ENCODE measurements at places on chromosomes 12 and 14. TPM values are rescaled to one million over a fixed set of nuclear protein-coding genes. Genes with fewer than 3 reads are reported as not detected.

The HOXC12 gene
- not detected for polyA plus RNA-seq

The CFL2 gene
- polyA plus RNA-seq, result 80.8 TPM

The LRIG3 gene
- 35.5 TPM for polyA plus RNA-seq

The PIANP gene
- 14.0 TPM for polyA plus RNA-seq

The CISTR gene
- polyA plus RNA-seq, result not detected

The CCDC184 gene
- 0.67 TPM for polyA plus RNA-seq

The G2E3 gene
- 34.6 TPM for polyA plus RNA-seq

The C12orf60 gene
- polyA plus RNA-seq, result 4.4 TPM

The SRRM4 gene
- 0.03 TPM for polyA plus RNA-seq

The ACOT4 gene
- polyA plus RNA-seq, result 3.5 TPM

The LRP1-AS gene
- not detected for polyA plus RNA-seq

The ERGIC2 gene
- polyA plus RNA-seq, result 96.4 TPM

- no peak for DNase-seq
Observed at GRCh38 chr12:21659383-21659782, 1.7 kb upstream of the LDHB start.

GRCh38 chr12:12024911-12025682 is 45.6 kb upstream of the BCL2L14 start:
- no peak for DNase-seq

GRCh38 chr12:180445-180844 is 33.5 kb downstream of the SLC6A12 start:
- no peak for DNase-seq

GRCh38 chr14:81209167-81209836 is 11.5 kb downstream of the GTF2A1 start:
- DNase-seq, result no peak

DNA sequence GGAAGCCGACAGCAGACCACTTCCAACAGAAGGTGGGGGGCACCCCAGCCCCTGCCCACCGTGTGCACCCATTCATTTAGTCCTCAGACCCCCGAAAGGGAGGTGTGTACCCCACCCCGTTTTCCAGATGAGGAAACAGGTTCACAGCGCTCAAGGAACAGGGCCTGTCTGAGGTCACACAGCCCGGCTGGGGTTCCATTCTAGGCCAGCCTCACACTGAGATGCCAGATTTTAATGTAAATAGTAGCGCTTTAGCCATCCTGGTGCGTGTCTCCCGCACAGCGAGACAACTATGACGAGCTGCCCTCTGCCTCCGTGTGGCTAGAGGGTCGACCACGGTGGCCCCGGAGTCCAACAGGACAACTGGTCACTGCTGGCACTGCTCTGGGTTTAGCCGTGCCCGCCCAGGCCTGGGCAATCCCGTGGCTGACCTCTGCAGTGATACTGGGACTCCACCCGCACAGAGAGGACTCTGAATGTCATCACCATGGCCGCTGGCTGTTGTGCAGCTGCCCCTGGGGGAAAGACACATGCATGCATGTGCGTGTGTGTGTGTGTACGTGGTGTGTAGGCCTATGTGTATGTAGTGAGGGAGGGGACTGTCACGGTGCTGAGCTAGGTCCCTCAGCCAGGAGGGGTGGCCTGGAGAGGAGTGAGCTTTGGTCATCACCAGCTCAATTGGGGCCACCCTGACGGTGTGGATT is 31.6 kb downstream of the BEGAIN start:
- no peak for DNase-seq

GRCh38 chr12:8026291-8026900 is 6.1 kb upstream of the FOXJ2 start:
- DNase-seq, result peak; percentile 99

DNA sequence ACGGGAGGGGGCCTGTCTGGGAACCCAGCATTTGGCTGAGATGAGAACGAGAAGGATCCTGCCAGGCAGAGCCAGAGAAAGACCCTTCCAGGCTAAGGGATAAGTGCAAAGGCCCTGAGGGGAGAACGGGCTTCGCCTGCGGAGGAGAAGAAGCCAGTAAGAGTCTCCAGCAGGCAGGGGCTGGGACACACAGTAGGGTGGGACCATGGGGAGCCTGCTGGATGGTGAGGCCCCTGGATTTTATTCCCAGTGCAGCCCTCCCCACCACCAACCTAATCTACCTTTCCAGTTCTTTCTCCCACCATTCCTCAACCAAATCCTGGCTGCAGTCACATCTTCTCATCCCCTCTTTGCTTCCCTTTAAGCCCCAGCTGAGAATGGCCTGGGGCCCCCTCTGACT is 12.6 kb downstream of the RAPGEF3 start:
- no peak for DNase-seq

DNA sequence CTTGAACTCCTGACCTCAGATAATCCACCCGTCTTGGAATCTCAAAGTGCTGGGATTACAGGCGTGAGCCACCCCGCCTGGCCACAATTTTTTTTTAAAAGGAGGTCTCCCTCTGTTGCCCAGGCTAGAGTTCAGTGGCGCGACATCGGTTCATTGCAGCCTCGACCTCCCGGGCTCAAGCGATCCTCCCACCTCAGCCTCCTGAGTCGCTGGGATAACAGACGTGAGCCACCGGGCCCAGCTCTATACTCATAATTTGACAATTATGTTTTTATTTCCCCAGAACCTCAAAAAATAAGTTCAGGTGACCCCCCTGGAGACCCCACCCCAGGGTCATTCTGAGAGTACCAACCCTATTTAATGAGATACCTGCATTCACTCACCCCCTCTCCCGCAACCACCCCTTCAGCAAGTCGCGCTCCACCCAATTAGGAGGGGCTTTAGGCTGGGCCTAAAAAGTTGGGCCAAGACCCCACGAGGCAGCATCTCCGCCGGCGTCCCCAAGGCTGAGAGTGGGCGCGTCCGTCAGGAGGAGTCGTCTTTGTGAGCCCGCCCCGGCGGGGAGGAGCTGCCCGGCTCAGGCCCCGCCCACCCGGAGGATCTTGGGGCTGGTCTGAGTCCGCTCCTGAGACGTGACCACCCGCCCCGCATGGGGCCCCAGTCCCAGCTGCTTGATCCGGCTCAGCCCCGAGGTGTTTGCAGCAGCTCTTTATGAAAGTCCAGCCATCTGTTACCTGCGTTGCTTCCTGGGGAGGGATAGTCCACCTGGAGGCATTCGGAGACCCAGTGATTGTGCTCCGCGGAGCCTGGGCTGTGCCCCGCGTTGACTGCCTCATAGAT is at the start of gene ANKRD33:
Gene ANKRD33 (plus strand): TSS at position 628 of the 840 bp plus-strand sequence. CDS start 84 bp downstream, at position 712.
- DNase-seq, result no peak

- no peak for DNase-seq
Observed at GRCh38 chr14:103886304-103887169, 39.2 kb upstream of the PPP1R13B start.

DNA sequence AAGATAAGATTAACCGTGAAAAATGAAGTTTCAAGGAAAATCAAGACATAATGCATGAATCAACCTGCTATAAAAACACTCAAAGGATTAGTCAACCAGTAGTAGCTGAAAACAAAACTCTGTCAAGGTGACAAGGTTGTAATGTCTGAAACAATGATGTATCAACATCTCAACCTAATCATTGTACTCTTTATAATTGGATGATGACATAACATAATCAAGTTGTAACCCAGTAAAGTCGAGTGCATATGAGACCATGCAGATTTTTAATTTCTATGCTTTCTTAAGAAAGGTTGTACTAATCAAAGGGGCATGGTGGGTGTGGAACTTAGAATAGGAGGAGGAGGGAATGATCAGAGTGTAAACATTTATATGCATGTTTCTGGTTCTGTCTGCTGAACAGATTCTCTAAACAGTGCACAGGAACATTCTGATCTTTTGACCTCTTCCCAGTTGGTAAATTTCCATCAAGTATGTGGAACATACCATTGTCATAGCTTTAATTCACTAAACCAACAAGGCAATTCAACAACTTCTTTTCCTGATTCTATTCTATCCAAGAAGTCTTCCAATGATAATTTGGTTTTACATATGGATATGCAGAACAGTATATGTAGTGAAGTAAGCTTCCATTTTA is 253.7 kb downstream of the TTC6 start:
- no peak for DNase-seq

GRCh38 chr12:34405286-34406227 is 383.3 kb downstream of the ALG10 start:
- no peak for DNase-seq

GRCh38 chr12:96193725-96194575 is at the start of gene ELK3:
Gene ELK3 (plus strand): TSS chr12:96194375.
- DNase-seq, result no peak

DNA sequence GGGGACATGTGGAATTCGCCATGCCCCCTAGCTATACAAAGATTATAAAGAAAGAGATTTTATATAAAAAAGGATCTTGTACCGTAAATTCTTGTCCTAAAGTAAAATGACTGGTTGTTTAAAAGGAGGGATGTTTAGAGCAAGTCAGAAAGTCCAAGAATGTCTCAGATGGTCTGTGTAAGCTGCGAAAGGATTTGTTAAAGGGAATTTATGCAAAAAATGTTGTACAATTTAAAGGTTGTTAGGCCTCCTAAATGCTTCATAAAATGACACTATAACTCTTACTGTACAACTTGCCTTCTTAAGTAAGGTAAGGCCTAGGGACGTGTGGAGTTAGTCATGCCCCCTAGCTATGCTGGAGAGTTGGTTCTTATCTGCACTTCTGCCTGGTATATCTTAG is 237.6 kb downstream of the KCNH5 start:
- DNase-seq, result no peak

DNA sequence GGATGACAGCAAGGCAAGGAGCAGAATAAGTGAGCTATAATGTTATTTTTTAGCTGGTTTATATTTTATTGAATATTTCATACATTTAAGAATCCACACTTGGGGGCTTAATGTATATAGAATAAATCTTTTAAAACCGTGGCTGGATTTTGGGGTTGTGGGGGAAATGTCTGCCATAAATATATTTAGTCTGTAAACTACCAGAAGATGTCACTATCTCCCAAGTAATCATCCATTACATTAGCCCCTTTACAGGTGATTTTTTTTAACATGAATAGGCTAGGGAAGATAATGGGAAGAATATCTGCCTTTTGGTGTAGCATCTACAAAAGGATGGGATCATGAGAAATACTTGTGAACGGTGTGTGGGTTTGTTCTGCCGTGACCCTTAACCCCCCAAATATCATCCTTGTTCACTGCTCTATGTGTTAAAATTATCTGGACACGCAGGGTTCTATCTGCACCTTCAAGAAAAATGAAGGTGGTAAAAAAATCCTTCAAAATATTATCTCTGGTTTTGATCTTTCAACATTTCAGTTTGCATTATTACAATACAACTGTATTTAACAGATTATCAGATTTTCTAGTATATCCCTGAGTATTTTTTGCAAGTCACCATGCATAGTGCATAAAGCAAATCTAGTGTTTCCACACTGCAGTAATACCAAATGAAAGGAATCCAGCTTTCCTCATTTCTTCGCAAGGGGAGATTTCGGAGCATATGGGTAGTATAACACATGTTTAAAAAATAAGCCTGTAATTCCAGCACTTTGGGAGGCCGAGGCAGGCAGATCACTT is 8.0 kb upstream of the SLC17A8 start:
- DNase-seq, result peak; percentile 10

DNA sequence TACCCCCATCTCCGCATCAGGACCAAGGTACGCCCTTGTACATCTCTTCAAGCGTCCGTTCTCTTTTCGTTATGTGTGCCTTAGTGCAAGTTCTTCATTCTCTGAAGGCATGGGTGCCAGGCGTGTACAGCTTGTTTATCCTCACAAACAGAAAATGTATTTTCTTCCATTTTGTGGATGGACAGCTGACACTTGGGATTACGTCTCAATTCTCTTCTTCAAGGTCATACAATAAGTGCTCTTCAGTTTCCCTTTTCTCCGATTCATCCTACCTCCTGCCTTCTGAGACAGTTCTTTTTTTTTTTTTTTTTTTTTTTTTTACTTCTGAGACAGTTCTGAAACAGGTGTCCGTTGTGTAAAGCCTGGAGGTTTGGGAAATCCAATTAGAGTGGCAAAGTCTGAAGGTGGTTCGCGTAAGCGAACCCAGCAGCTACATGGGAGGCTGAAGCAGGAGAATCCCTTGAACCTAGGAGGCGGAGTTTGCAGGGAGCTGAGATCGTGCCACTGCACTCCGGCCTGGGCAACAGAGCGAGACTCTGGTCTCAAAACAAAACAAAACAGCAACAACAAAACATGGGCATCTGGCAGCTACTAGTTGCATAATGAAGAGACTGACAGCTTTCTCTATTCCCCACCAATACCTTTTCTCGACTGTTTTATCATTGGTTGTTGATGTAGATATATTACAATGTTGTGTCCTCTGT is 734 bp downstream of the COX6A1 start:
- no peak for DNase-seq

GRCh38 chr12:100576331-100577036 is 3.0 kb downstream of the GAS2L3 start:
- DNase-seq, result no peak

- DNase-seq, result no peak
Observed at GRCh38 chr12:121440768-121441167, 40.9 kb downstream of the RNF34 start.

DNA sequence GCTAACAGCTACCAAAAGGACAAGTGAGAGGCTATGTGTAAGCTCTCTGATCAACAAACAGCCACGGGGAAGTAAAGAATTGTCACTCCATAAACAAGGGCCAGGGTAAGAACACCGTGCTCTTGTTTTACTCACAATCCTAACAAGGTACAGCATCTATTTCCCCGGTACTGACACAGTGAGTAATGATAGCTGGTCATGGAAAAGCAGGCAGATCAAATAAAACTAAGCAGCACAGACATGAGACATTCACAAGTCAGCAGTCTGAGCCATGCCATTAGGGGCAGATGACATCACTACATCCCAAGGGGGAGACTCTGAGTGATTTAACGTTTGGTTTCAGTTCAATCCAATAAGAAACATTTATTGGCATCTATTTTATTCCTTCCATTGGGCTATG is 54.4 kb downstream of the ARL6IP4 start:
- DNase-seq, result no peak

DNA sequence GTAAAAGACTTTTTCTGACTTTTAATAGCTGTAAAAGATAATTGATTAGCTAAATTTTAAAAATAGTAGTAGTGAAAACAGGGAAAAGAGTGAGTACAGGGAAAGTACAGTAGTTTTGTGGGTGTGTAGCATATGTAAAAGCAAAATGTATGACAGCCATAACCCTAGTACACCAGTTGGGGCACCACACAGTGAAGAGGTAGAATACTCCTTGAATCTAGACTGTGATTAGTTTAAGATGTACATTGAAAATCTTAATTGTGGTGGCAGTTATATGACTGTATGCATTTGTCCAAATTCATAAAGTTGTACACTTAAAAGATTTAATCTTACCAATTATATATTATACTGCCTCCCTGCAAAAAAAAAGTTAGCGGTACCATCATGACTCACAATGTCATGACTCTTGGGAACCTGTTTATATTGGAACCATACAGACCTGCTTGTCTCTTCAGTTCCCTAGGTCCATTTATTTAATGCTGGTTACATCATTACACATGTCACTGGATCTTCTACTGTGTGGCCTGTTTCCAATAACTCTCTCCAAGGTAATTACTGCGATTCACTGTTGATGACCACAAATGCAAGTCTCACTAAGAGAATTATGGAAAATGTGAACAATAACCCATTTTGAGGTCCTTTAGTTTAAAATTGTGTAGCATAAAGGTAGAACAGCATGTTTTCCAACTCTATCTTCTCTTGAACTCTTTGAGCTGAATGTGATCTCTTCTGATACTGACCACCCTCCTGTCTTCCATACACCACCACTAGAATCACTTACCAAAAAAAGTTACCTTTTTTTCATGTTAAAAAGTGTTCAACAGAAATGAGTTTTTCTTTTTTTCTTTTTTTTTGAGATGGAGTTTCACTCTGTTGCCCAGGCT is 264.2 kb upstream of the AMIGO2 start:
- DNase-seq, result no peak

- DNase-seq, result no peak
Observed at GRCh38 chr12:4202487-4202886, 71.1 kb upstream of the CCND2 start.

Measured in renal cortex interstitium (tissue), 15 donors.